ENCODE measurements at places on chromosomes 5 and 9.

- no peak for DNase-seq
Measured at GRCh38 chr5:139690064-139690802, 42.1 kb downstream of the CXXC5 start.

- DNase-seq, result no peak
Measured at GRCh38 chr9:134652291-134653225, 11.0 kb downstream of the COL5A1 start.

DNA sequence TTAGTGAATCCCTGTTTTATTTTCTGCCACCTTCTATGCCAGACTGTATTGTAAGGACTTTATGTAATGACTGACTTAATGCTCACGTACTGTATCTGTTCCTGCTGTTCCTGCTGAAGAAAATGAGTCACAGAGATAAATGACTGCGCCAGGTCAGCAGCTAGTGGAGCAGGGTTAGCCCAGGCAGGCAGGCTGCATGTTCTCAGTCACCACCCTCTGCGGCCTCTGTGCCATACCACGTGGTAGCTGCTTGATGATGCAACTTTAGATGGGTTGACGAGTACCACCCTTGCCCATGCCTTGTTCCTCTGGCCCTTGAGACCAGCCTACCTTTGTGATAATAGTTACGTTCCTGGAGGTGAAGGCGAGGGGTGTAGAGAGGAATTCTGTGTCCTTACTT is 161.9 kb downstream of the TRIO start:
- peak; percentile 73 for DNase-seq

GRCh38 chr5:72301557-72301956 is 18.5 kb downstream of the MRPS27 start:
- DNase-seq, result no peak

DNA sequence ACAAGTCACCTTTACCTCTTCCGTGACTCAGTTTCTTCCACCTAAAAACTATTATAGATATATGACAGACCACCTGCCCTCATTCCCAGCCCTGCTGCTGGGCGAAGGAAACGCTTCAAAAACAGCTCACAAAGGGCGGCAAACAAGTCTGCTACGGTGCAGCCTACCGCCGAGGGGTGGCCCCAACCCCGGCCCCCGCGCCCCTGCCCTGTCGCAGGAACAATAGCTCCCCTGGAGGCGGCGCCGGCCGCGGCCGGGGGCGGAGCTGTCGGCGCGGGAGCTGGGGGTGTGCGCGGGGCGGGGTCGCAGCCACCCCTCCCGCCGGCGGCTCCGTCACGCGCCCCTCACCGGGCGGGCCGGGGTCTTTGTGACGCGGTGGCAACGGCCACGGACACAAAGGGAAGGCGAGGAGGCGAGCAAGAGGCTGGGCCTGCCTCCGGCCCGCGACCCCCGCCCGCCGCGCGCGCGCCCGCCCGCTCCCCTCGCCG is at the start of gene TMEFF1:
Gene TMEFF1, plus strand, starts transcription at position 362 of the 488 bp plus-strand sequence. CDS start 396 bp downstream, outside the sequence.
- no peak for DNase-seq

DNA sequence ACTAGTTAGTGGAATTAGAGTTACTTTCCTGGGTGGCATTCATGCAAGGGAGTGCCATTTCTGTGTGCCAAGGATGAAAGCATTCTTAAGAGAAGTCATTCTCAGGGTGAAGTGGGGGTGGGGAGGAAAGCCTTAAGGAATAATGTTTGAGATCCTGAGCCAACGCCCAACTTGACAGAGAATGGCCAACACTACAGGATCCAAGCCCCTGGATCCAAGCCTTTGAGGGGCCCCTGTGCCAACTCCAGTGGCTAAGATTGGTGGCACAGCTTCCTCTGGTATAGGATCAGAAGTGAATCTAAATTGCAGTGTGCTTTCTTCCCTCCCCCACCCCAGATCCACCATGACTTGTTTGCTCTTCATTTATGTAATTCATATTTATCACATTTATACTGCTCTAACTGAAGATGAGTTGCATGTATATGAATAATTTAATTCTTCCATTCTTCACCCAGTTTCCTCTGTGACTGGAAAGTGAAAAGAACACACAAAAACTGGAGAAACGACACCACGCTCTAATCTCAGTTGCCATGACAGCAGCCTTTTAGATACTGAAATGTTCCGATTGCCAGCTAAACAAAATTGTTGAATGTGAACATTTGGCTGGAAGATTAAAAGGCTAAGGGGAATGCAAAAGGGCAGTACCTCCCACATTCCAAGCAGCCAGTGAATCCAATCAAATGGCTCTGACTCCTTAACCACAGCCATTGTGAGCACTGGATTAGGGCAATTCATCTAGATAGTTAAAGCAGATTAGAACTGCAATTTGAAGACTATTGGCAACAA is 4.5 kb downstream of the ZNF608 start:
- no peak for DNase-seq

DNA sequence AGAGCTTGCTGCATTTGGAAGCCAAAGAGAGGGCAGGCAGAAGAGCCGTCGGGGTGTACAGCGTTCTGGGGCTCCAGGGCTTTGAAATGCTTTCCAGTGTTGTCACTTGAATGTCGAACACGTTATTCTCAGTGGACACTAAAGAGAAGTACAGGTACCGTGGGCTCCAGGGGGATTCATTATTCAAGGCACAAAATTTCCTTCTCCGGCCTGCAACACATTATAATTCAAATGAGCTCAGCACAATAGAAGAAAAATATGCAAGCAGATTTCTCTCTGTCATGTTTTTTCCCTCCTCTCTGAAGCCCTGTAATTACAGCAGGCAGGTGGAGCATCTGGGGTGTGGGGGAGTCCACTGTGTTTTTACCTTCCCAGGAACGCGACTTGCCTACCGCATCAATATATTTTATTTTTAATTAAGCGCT is 293.1 kb downstream of the ZSWIM6 start:
- no peak for DNase-seq

Measured in keratinocyte (primary cell).